Astrocyte (in vitro differentiated cells and primary cell): ENCODE measurements at places on chromosomes 1 and 21. TPM values are rescaled to one million over a fixed set of nuclear protein-coding genes. Genes with fewer than 3 reads are reported as not detected.
A peak's percentile ranks its signal among the peaks of the same experiment; 100 is the strongest.

- DNase-seq: no peak
These were observed 37.6 kb upstream of the BTG3 start for GRCh38 chr21:17650292-17650691.

DNA sequence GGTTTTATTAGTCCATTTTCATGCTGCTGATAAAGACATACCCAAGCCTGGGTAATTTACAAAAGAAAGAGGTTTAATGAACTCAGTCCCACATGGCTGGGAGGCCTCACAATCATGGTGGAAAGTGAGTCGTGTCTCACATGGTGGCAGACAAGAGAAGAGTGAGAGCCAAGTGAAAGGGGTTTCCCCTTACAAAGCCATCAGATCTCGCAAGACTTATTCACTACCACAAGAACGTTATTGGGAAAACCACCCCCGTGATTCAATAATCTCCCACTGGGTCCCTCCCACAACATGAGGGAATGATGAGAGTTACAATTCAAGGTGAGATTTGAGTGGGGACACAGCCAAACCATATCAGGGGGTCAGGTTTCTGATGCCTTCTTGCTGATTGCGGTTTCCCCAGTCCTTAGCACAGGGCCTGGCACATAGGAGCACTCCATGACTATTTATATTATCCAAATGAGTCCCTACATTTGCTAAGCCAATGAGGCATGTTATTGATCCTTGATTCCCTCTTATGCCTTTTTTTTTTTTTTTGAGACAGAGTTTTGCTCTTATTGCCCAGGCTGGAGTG lies 35.3 kb upstream of the PAXBP1 start:
- peak; percentile 13 for DNase-seq

Gene METTL13
- 25.1 and 26.6 TPM in 2 replicates for total RNA-seq

DNA sequence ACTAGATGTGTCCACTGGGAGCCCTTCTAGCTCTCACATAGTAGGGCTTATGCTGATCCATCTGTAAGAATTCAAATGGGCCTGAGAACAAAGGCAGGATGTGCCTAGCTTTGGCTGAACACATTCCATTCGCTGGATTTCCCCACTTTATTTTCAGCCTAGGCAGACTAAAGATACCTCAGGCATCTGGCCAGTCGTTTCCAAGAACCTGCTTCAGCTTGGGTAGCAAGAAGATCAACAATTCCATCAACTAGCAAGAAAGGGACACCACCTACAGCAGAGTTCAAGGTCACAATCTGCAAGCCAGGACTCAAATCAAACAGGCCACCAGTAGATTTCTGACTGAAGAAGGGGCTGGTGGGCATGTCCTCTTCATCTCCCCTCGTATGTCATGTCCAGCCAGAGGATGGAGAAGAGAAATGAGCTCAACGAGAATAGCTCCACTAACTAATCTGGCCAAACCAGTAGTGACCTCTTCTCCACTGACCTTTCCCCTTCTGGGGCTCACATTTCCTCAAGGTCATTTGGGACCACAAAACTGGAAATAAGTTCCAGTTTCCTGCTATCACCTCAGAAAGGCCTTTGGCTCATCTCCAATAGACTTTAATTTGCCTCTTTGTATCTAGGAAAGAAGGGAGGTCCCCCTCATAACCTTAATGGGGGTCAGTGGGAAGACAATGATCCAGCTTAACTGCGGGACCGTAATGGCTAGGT lies 14.2 kb downstream of the TXNIP start:
- no peak for DNase-seq

Gene BNIPL
- total RNA-seq: 0.29 and 0.73 TPM in 2 replicates

Gene NR1I3
- not detected in 2 replicates for total RNA-seq

Gene CD52
- total RNA-seq: 1.9 TPM in 1 of 2 replicates, not detected in the other

- peak; percentile 8 for DNase-seq
These were observed 4.4 kb upstream of the BARHL2 start for GRCh38 chr1:90721210-90722194.

DNA sequence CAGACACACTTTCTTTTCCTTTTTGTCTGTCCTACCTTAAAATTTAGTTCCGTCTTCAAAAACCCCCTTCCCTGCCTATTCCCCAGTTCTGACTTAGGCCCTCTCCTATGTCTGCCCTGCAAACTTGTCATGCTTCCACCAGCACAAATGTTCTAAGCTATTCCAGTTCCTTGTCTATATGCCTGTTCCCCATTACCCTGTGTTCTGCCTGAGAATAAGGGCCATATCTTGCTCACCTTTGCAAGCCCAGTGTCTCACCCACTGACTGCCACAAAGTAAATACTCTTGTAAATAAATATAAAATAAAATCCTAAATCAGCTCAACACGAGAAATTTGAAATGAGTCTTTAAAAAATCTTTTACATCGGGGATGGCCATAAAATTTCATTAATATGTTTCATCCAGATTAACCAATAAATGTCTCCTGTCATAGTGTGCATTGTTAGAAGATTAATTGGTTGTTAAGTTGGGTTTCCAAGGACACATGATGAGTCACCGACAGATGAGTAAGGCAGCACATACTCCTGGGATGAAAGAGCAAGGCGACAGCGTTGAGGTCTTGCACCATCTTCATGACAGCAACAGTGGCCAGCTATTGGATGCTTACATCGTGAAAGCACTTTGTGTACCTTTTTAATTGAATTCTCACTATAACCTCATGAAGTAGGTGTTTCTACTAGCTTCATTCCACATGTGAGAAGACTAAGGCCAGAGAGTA lies 92.6 kb upstream of the NGF start:
- peak; percentile 93 for DNase-seq

DNA sequence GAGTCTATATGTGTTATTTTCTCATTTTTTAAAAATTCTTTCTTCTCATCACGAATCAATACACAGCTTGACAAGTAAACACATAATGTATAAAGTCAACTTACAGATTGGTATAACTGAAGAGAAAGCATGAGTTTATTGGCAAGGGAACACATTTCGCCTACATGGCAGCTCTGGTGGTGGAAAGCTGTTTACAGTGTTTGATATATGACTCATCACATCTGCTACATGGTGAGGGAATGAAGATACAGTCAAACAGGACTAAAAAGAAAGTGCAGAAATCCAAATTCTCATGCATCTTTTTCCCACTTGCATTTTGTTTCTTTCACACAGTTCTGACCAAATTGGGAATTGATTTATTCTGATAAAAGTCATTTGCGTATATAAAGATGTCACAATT lies 122.2 kb upstream of the ADGRL4 start:
- peak; percentile 78 for DNase-seq

- no peak for DNase-seq
These were observed 177.0 kb downstream of the NPHP4 start for GRCh38 chr1:5815211-5815610.

DNA sequence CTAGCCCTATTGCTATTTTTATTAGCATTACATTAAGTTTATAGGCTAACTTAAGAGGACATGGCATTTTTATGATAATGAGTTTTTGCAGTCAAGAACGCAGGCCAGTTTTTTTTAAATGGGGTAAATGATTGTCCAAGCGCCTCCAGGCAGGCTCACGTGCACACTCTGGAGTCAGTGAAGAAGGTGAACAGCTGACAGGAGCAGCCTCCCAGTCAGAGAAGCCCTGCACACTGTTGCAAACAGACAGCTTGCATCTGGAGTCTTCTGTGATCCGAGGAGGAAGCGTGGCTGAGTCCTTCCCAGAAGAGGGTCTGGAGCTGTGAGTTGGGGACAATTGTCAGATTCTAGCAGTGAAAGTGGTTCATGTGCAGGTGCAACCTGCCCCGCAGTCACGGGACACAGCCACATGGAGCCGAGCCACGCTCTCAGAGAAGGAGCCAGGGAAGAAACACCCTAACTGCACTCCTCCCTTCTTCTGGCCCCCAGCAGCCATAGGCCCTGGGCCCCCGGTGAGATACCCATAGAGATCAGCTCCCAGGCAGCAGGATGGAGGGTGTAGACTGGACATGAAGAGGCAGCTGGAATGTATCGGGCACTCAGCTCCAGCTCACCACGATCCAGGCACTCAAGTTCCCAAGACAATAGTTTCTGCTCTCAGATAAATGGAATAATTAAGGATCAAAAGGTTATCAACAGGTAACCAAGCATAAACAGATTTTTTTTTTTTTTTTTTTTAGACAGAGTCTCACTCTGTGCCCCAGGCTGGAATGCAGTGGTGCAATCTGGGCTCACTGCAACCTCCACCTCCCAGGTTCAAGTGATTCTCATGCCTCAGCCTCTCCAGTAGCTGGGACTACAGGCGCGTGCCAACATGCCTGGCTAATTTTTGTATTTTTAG lies 26.4 kb downstream of the CAPN2 start:
- DNase-seq: no peak

DNA sequence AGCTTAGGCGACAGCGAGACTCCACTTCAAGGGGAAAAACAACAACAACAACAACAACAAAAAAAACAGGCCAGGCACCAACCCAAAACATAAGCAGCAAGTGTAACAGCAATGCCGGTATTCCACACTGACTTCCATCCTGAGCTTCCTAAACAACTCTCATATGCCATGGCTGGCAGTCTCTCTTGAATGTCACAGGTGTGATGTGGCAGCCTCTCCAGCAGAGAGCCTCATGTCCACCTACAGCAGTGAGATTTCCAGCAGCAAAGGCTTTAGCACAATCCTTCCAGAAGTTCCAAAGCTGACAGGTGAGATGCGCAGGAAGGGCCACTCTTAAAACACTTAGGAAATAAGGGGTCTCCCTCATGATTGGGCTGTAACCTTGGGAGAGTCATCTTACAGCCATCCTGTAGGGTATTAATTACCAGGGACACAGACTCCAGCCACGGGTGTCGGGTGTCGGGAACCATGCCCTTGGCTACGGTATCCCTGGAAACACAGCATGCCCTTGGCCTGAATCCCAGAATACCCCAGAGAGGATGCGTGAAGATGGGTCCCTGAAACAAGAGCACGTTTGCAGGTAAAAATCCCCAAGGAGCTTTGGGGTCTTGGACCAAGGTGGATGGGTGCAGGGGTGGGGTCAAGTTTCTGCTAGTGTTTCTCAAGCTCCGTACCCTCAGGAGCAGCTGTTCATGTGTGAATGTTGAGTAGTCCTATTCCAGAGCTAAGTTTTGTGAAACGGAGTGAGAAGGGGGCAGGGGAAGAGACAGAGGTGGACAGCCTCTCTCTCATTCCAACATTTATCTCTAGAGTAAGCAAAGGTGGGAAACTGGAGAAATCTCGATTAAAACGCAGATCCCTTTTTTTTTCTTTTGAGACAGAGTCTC lies 31.4 kb downstream of the CLSTN1 start:
- DNase-seq: peak; percentile 26

Gene LRRC3
- total RNA-seq: 5.2 and 5.6 TPM in 2 replicates

Gene LCK
- total RNA-seq: 0.30 TPM in 1 of 2 replicates, not detected in the other

GRCh38 chr21:28229814-28230213 lies 762.9 kb downstream of the LTN1 start:
- peak; percentile 67 for DNase-seq

DNA sequence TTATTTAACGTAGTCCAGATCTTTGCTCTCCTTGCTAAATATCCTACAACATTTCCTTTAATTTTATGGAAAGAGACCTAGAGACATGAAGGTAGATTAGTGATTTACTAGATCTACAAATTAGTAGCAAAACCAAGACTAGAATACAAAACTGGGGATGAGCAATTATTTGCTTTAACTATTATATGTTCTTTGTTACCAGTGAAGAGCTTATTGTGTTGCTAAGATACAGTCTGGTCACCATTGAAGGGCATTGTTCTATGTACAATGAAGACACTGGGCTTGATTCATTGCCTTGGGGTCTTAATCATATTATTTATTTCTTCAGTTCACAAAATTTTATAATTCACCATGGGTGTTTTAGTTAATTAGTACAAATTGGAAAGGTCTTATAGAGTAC lies 88.3 kb downstream of the S1PR1 start:
- no peak for DNase-seq

- DNase-seq: no peak
These were observed 19.5 kb upstream of the DDR2 start for GRCh38 chr1:162612606-162613400.

DNA sequence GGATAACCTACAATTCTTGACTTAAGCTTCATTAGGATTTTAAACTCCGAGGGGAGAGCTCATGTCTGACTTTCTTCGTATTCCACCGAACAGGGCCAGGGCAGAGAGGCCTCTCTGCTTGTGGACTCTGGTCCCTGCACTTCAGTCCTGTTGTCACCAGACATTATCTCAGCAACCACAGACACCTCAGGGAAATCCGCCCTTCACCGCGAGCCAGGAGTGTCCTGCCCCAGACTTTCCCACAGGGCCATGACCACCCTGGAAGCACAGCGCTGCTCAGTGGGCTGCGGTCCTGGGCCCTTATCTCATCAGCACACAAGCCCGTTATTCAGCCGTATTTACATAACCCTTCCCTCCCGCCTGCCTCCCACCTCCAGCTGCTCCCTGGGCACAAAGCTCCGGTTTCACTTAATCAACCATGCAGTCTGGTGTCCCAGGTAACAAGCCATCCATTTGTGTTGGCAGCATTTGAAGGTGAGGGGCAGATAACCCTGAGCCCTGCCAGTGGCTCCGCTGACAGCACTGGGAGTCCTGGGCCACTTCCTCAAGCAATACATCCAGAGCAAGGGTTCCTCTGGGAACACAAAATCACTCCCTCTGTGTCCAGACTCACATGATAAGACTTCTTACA lies 122.8 kb upstream of the RAB4A start:
- peak; percentile 18 for DNase-seq

Gene TFF3
- total RNA-seq: 0.84 TPM in 1 of 2 replicates, not detected in the other
